Stimulated activated CD4-positive, alpha-beta T cell treated with anti-CD3 and anti-CD28 coated beads, TNF-alpha, amount 100 ng/mL, for 48 hours (primary cell): ENCODE measurements at places on chromosomes 16 and 17.

DNA sequence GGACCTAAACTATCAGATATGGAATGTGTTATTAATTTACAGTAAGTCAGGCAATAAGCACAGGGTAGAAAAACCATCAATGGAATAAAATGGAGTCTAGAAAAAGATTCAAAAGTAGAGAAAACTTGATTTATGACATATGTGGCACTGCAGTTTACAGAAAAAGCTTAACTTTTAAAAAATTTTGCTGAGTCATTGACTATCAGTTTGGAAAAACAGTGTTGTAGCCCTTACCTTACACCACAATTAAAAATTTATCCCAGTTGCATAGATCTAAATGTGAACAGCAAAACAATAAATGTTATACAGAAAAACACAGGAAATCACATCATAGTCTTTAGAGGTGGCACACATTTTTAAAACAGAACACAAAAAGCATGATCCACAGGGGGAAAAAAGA lies 108.5 kb downstream of the USP22 start:
- DNase-seq, result no peak

- no peak for DNase-seq
Observed at GRCh38 chr17:10557422-10557821, 8.0 kb upstream of the MYH2 start.

DNA sequence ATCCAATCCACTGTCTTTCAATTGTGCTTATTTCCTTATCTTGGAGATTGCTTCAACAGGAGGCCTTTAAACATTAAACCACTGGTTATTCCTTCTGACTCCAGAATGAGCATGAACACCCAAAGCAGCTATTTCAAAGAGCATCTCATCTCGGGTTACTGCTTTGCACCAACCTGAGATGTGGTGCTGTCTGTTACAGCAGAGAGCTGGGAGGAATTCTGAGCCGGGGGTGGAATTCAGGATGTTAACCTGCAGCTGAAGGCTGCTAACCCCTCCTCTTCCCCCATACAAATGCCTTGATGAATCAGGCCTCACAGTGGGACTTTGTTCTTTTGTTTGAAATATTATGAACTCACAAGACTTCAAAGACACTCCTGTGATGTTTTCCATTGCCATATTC lies 113.1 kb downstream of the SHISA9 start:
- no peak for DNase-seq

GRCh38 chr17:18217412-18218015 lies 7.9 kb upstream of the LLGL1 start:
- peak; percentile 55 for DNase-seq

GRCh38 chr17:19470530-19471261 lies 59.7 kb downstream of the RNF112 start:
- no peak for DNase-seq
